H9 (cell line): ENCODE measurements at places on chromosomes 12 and 14. TPM values are rescaled to one million over a fixed set of nuclear protein-coding genes. Genes with fewer than 3 reads are reported as not detected.

DNA sequence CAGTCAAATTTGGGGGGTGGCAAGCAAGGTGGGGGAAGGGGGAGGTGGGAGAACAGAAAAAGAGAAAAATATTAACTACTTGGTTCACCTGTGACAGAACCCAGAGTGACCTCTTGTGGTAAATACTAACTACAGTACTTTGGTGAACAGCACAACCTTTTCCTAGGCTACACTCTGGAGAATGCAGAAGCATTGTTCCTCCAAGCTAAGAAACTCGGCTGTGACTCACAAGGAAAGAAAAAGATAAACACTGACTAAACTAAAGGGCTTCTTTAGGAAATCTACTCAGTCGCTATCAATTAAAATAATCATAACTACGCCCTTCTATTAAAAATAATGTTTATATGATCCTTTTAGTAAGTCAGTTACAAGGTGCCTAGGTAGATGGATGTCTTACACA, 5.4 kb downstream of the KCNH5 start:
- DNase-seq, result no peak

GRCh38 chr14:32018391-32019092, 58.6 kb upstream of the ARHGAP5 start:
- DNase-seq, result no peak

DNA sequence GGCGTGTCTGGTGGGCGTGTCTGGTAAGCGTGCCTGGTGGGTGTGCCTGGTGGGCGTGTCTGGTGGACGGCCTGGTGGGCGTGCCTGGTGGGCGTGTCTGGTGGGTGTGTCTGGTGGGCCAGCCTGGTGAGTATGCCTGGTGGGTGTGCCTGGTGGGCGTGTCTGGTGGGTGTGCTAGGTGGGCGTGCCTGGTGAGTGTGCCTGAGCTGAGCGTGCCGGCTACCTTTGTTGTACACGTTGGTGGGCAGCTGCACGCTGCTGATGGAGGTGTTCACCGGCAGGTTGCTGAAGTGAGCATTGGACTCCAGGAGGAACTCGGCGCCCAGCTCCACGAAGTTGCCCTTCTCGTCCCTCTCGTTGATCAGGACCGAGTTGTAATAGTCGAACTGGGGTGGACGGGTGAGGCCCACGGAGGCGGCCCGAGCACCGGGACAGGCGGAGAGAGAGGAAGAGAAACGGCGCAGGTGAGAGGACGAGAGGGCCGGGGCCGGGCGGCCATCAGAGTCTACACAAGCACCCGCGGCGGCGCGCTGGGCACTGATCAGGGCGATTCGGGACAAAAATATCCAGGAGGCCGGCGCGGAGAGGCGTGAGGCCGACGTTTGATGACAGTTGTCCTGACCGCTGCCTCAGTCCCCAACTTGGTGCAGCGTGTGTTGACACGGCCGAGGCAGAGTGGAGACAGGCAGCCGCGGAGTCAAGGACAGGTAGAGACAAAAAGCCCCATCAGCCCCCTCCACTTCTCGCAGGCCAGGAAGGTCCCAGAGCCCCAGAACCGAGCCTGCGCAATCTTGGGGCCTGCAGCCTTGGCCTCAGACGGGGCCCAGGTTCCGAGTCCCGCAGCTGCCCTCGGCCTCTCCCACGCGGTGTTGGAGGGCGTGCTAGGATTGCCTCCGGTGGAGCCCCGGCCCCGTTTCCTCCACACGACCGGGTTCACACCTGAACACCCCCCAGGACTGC, 10.5 kb downstream of the CACNA2D4 start:
- DNase-seq, result peak; percentile 65

DNA sequence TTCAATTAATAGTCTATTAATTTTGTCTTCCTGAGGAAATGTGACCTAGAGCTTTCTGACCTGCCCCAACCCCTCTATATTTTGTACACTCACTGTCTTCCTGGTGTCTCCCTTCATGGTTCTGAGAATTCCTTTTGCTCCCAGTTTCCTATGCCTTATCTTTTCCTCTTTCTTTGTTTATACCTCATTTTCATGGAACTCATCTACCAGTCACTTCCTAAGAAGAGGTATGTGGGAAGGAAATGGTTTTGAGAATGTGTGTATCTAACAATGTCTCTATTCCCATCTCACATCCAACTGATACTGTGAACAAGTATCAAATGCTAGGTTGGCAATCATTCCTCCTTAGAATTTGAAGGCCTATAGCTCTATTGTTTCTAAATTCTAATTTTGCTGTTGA, 245.1 kb upstream of the EGLN3 start:
- no peak for DNase-seq

SLC5A8 gene
- total RNA-seq, result 0.07 TPM in 2 replicates

RNASE3 gene
- total RNA-seq, result not detected in 2 replicates
